NCI-H1092 (cell line): ENCODE measurements at places on chromosomes 1 and 21.

- DNase-seq, result no peak
Measured at GRCh38 chr21:27363719-27364477, 397.0 kb upstream of the ADAMTS5 start.

DNA sequence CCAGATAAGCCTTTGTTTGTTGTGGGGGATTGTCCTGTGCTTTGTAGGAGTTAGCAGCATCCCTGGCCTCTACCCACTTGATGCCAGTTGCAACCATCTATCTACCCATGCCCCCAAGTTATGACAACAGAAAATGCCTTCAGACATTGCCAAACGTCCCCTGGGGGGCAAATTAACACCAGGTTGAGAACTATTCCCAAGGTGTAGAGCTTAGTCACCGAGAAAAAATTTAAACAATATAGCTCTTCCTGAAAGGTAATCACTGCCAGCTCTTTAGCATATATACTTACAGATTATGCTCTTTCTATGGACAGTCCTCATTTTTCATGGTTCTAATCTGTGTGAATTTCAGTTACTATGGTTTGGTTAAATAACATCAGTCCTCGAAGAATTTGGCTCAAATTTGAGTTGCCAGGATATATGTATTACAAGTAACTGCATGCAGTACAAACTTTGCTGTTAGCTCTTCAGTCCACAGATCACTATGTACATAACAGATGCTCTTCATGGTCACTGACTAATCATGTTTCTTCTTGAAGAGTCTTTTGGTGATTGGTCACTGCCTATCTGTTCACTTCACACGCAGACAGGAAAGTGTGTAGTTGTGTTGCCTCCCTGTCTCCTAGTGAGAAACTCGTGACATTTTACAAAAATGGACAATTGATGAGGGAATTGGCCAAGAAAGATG, 25.2 kb downstream of the MAPKAPK2 start:
- no peak for DNase-seq

GRCh38 chr21:46357335-46357604, 33.3 kb downstream of the PCNT start:
- DNase-seq, result no peak

- DNase-seq, result no peak
Measured at GRCh38 chr1:53065391-53065790, 3.4 kb downstream of the PODN start.

DNA sequence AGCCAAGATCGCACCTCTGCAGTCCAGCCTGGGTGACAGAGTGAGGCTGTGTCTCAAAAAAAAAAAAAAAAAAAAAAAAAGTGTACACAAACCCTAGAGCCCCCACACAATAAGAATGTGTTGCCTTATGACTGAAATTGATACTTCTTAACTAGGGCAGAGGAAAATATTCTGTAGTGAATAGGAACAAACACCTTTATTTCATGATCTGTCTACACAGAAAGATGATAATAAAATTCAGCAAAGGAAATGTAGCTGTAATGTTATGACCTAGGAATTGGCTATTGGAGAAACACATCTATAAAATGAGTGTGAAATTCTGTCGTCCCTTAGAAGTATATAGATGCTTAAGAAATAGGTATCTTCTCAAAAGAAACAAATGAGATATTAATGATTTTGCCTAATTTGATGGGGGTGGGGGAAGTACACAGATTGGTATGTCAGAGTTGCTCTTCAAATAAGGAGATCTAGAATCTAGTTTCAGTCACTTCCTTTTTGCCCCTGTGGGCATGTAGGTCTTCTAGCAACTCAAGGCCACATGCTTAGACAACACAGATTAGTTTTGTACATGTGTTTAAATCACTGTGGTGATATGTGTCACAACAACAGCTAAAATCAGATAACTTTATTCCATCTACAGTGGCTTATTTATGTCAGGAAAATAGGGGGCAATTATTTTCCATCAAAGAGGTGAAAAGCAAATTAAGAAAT, 10.7 kb upstream of the GPR25 start:
- DNase-seq, result no peak

- no peak for DNase-seq
Measured at GRCh38 chr1:38789498-38790169, 69.9 kb downstream of the RRAGC start.

- DNase-seq, result no peak
Measured at GRCh38 chr1:212699625-212700222, at the start of gene BATF3. Gene BATF3, minus strand, starts transcription at chr1:212699840. Its CDS starts 78 bp downstream, at chr1:212699762.

DNA sequence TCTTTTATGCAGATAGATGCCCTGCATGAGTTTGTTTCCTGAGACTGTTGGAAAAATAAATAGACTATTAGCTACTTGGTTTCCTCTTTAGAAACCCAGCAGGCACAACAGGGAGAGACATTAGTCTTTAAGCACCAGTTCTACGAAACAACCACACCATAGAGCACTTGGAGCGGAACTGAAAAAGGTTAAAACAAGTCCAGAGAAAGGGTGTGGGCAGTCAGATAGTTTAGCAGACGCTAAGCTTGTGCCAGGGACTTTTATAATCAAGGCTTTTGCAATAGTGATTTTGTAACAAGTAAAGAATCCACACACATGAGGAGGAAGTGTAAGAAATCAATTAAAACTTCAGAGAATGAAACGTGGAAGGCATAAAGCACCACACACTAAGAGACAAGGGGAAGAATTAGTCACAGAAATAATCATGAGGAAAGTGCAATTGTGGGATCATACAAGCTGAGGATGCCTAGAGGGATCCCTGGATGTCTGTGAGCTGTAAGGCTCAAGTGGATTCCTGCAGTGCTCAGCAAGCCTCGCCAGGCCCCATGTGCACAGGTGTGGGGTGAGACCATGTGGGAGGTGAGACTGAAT, 37.8 kb upstream of the TLR5 start:
- no peak for DNase-seq

- DNase-seq, result peak; percentile 59
Measured at GRCh38 chr1:207077470-207078377, 10.9 kb upstream of the C4BPB start.

- DNase-seq, result no peak
Measured at GRCh38 chr1:52970149-52970548, 43.1 kb downstream of the SCP2 start.
